Left colon (tissue), 2 donors: ENCODE measurements at places on chromosomes 13 and 19. TPM values are rescaled to one million over a fixed set of nuclear protein-coding genes. Genes with fewer than 3 reads are reported as not detected.

GRCh38 chr19:41307090-41307875, 2.7 kb upstream of the CCDC97 start:
- DNase-seq, result no peak

- peak; percentile 28 for DNase-seq
These were observed 39.5 kb downstream of the NOTCH3 start for GRCh38 chr19:15161028-15161984.

DNA sequence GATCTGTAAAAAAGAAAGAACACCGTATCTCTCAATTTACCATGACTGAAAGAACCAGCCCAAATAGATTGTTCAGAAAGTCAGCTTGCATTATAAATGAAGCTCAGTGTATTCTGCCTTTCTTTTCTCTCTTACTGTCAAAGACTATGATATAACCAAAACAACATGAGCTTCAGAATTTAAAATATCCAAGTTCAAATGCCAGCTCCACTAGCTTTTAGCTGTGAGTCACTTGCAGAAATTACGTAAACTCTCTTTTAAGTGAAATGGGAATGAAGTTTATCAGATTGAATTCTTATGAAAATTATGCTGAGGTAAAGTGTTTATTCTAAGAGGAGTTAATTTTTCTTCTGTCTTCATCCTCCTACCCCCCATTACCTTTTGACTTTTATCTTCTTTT, 20.0 kb upstream of the POSTN start:
- DNase-seq, result no peak

- peak; percentile 59 for DNase-seq
These were observed 452 bp downstream of the PIAS4 start for GRCh38 chr19:4007836-4008539.

- DNase-seq, result no peak
These were observed 166.2 kb downstream of the ZIC5 start for GRCh38 chr13:99805361-99805760.

DNA sequence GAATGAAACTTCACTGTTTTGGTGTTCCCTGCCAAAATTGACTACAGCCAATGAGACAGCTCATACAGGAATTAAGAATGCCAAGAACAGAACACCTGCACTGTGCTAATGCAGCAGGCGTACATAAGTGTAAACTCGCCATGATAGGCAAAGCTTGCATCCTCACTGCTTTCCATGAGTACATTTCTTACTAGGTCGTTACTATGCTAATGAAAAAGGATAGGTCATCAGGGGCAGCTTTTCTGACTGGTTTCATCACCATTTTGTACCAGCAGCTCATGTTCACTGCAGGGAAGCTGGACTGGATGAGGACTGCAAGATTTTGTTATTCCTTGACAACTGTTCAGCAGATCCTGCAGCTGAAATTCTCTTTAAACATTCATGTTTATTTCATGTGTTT, 1383.8 kb downstream of the EFNB2 start:
- DNase-seq, result no peak

DNA sequence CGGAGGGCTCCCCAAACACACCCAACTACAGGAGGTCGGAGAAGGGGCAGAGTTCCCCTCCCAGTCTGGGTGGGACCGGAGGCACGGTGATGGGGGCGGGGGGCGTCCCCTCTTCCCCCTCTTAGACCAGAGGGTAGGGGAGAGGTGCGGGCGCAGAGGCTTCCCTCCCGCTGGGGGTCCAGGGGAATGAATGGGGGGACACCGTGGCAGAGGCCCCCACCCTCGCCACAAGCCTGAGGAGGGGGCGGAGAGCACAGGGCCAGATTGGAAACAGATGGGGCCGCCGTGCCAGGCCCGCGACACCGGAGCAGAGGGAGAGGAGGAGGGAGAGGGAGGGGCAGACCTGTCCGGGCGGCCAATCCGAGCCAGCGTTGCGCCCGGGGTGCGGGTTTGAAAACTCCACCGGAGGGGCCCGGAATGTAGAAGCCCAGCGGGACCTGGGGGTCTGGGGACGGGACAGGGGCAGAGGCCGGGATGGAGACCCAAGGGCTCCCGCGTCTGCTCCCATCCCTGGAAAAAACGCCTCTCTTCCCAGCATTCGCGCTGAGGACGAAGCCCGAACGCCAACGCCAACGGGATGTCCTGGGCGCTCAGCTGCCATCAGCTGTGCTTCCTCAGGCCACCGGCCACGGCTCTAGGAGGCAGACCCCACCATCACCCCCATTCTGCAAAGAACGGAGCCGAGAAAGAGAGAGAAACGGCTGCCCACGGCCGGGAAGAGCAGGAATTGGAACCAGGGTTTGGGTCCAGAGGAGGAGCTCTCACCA, 46.8 kb downstream of the PTPRS start:
- peak; percentile 21 for DNase-seq

- DNase-seq, result no peak
These were observed 90.1 kb downstream of the SLITRK6 start for GRCh38 chr13:85709072-85709471.

GRCh38 chr13:27933580-27934328, 14.0 kb downstream of the PDX1 start:
- no peak for DNase-seq

The KRTDAP gene
- not detected for total RNA-seq

The DAND5 gene
- total RNA-seq, result 0.50 TPM

The INAFM1 gene
- total RNA-seq, result 14.1 TPM

The ZNF628 gene
- 8.0 TPM for total RNA-seq

The PGLYRP1 gene
- total RNA-seq, result not detected
